ENCODE measurements at places on chromosomes 13 and 19.
A peak's percentile ranks its signal among the peaks of the same experiment; 100 is the strongest.

DNA sequence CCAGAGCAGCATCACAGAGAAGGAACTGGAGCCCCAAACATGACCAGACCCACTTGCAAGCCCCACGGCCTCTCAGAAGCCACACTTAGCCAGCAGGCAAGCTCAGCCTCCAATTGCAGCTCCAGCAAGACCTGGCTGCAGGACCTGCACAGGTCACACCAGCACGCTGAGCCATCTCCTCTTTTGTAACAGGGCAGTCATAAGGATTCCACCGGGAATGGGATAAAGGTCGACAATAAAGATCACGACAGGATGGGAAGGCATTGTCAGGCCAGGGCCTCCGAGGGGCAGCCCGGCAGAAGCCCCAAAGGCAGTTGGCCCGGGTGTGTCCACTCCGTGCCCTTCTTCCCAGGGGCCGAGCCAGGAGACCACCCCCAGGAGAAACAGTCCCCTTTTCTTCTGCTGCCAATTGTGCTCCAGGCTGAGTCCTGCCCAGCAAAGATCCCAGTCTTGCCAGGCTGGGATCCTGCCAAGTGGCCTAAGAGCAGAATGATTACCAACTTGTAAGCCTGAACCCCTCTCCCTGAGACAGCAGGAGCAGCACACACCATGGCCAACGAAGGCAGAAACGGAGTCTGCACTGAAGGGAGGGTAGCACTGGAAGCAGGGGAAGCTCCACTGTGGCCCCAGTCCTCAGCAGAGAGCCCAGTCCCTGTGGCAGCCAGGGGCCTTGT is 12.5 kb downstream of the PEPD start:
- peak; percentile 11 for DNase-seq

DNA sequence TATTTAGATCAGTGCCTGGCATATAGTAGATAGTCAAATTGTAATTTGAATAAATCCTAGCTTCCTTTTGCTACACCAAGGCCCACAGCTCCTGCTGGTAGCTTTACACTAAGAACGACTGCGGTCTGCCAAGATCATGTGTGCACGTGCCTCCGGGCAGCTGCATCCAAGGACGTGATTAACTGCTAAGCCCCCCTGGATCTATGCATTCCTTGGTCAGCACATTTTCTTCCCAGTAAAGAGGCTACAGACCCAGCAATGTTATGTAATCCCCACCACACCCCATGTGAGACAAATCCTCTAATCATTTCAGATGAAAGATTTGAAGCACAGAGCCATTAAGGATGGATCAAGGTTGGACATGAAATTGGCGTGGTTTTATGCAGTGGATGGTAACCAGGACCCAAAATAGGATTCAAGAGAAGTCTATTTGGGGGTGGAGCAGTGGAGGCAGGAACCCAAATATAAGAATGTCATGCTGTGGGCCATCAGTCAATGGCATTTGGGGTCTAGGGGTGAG is 65.2 kb upstream of the PEG3 start:
- DNase-seq = no peak

- no peak for DNase-seq
Observed at GRCh38 chr19:3575260-3575741, 2.6 kb downstream of the HMG20B start.

DNA sequence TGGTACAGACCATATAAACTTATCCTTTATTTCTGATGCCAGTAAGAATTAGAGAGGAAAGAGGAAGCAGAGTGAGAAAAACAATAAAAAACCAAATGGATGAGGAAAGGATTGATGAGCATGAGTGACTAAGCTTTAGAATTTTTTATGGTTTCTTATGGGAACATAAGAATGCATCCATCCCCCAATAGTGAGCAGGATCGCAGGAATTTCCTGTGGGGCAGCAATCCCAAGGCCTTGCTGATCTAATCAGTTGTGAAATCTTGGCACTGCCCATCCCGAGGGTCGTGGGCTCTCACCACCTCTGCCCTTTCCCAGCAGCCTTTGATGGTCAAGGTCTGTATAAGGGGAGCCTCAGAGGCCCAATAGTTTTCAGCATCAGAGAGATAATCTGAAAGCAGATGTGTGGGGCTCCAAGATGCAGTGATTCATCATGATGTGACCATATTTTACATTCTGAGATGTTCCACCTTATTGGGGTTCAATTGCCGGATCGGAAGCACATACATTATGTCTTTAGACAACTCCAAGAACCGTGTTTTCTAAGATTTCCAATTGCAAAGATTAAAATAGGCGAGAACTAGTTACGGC is 222.1 kb downstream of the DNAJC15 start:
- peak; percentile 67 for DNase-seq

- no peak for DNase-seq
Observed at GRCh38 chr19:32201636-32202051, 143.8 kb upstream of the ZNF507 start.

DNA sequence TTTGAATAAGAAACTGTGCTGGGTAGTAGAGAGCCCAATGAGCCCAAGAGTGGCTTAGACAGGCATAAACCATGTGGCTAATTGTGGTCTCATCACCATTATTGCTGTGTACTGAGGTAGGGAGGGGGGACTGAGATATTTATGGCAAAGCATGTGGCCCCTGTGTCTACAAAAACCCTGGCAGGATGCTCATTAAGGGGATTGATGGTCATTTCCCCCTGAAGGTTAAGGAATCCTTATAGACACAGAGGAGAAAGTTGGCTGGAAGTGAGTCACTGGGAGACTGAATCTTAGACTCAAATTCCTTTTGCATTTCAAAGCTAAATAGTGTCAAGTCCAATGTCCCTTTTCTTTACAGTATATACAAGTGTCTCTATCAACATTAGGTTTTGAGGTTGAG is 9.8 kb upstream of the DACT3 start:
- DNase-seq = peak; percentile 31

All from adipocyte (in vitro differentiated cells).